ENCODE measurements at places on chromosomes 16 and 17.

DNA sequence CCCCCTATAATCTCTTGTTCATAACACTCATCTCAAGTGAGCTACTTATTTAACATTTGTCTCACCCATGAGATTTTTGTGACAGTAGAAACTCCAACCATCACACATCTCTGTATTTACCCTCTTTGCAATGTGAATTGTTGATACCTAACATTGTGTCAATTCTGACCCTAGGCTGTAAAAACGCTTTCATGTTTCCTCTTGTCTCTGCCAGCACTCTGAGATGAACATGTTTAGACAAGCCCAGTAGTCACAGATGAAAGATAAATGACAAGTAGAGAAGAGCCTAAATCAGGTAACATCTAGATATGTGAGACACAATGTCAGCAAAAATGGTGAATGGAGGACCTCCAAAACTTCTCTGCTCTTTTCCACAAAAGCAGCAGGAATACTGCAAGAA, 1254.5 kb upstream of the GOT2 start:
- DNase-seq, result no peak

GRCh38 chr16:49498264-49498663, 124.7 kb downstream of the C16orf78 start:
- DNase-seq, result peak; percentile 68

DNA sequence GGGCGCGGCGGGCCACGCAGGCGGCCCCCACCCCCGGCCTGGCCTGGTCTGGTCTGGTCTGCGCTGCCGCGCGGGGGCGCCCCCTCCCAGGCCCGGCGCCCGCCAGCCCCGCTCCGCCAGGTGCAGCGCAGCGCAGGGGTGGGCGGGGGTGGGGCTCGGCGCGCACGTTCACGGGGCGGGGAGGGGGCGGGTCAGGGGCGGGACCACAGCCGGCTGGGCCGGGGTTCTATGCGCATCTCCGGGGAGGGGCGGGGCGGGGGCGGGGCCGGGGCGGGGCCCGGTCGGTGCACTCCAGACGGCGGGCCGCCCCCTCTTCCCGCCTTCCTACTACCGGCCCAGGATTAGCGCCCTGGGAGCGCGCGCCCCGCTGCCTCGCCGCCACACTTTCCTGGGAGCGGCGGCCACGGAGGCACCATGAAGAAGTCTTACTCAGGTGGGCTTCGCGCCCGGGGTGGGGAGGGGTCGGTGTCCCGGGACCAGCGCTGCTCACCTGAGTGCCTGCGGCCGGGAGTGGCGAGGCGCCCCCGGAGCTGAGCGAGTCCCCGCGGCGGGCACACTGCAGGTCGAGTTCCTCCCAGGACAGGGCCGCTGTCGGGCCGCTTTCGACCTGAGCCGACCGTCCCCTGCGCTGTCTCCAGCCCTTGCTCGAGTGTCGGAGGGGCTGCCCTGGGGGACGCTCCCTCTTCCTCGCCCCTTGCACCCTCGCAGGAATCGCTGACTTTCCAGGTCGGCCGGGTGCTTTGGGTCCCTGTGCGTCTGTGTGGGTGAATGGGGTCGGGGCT, 140.5 kb downstream of the SEC14L1 start:
- DNase-seq, result peak; percentile 16

DNA sequence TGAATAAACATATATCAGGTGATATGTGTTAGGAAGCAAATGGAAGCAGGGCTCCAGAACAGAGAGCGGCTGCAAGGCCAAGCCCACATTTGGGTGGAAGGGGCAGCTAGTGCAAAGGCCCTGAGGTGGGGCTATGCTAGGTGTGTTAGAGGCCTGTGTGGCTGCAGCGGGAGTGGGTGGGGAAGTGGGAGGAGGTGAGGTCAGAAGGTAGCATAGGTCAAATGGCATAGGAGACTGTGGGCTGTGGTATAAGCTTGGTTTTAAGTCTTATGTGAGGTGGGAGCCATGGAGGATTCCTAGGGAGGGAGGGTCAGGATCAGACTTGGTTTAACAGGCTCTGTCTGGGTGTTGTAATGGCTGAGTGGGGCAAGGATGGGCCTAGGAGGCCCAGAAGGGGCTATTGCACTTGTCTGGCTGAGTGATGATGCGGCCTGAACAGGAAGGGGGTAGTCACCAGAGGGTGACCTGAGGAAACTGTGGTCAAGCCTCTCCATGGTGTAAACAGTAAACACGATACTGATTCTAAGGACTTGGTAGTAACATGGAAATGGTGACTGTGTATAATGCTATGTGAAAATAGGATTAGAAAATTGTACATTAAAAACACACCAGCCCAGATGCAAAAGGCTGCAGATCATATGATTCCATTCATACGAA, 31.1 kb downstream of the RAI1 start:
- DNase-seq, result no peak

DNA sequence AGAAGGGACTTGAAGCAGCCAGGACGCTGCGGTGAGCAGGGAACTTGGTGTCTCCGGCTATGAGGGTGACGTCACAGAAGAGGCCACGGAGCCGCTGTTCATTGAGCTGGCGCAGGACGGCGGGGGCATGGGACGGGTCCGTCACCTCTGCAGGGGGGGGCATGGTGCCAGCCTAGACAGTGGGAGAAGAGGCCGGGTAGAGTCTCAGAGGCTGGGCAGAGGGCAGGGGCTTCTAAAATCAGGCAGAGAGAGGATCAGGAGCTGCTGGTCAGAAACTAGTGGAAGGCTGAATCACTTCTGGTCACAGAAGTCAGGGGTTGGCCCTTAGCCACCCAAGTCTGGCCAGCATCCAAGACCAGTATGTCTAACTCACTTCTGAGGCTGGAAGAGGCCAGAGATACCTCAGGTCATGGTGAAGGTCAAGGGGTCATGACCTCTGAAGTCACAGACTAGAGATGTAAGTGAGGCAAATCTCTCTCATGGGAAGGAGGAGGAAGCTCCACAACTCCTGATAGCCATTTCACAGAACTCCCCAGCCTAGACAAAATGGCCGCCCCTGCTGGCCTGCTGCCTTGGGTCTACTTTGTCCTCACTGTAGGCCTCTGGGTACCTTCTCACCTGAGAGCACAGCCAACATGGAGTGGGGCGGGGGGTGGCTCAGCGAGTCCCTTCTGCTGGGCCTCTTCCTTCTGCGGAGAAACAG, 12.6 kb downstream of the ZBTB4 start:
- no peak for DNase-seq

DNA sequence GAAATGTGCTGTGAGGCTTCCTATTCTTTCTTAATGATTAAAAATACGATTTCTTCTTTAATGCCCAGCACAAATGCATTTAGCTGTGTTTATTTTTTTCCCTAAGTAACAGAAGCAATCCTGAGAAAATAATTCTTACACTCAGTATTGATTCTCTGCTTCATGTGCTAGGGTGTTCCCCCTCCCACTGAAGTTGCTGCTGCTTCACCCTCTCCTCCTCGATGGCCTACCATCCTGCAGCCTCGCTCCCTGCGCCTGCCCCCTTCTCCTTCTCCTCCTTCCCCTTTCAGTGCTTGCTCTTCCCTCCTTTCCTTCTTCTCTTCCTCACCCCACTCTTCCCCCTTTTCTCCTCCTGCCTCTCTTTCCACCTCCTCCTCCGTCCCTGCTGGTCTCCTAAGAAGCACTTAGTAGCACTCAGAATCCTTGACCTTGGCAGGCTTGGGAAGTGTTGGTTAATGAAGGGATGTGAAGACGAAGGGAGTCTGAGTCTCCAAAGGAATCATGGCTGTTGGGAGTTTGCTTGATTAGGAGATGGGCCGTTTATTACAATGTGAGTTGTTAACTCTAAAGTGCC, 119.7 kb downstream of the RPTOR start:
- DNase-seq, result no peak

DNA sequence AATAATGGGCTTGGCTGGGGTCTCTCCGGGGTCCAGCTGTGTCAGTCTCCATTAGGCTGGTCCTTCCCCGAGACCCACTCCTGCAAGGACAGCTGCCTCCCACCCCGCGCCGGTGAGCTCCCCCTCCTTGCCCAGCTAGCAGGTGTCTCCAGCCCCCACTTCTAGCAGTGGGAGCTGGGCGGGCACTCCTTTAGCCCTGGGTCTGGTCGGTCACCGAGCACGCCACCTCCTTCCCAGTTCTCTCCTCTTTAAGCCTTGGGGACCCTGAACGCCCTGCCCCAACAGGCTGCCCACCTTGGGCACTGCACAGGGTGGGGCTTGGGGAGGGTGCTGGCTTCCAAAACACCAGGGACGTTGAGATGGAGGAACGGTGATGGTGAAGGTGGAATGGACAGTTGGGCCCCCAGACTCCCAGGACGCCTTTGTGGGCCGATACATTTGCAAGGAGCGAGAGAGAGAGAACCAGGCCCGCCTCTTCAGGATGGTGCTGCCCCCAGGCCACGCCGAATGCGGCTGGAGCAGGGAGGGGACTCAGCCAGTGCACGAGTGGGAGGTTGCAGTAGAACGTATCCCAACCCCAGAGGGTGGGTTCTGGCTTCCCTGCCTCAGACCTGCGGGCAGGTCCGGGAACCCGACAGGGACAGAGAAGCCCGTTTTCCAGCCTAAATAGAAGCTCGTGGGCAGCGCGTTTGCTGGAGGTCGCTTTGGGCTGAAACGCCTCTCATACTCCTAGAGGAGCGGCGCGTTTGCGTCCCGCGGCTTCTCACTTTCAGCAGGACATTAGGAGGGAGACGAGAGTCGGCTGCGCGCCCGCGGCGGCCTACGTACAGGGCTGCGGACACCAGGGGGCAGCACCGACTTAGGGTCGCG, 10.7 kb downstream of the TBX2 start:
- DNase-seq, result no peak

DNA sequence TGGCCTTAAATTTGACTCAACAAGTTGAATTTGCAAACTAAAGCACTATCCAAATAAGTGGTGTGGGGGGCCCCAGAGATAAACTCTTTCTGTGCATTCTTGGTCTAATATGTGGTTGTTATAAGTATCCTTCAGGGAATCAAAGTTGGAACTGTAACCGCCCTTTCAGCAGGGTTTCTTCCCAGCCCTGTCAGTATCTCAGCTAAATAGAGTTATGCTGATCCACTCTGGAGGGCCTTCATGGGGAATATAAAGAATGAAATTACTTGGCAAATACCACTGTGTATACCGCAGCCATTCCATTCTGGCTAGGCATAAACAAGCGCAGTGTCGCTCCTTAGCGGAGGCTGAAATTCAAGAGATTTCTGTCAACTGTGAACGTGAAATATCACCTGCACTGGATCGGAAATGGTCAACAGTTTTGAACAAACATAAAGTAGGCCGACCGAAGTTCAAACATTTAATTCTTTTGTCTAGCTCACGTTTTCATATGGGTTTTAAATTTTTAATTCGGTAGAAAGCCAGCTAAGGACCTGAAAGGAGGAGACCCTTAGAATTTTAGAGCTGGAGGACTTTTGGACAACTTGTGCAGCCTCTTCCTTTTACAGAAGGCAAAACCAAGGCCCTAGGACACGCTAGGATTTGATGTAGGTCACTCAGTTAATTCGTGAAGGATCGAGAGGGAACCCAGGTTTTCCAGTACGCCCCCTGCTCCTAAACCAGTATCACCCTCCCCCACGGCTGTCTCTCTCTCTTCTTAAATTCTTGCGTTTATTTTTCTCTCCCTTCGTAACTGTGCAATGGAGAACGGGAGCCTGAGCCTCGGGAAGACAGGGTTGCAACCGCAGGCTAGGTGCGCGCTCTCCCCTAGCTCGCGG, 74.7 kb downstream of the CHD9 start:
- no peak for DNase-seq

GRCh38 chr17:82957961-82958561, 118.2 kb upstream of the ZNF750 start:
- no peak for DNase-seq

DNA sequence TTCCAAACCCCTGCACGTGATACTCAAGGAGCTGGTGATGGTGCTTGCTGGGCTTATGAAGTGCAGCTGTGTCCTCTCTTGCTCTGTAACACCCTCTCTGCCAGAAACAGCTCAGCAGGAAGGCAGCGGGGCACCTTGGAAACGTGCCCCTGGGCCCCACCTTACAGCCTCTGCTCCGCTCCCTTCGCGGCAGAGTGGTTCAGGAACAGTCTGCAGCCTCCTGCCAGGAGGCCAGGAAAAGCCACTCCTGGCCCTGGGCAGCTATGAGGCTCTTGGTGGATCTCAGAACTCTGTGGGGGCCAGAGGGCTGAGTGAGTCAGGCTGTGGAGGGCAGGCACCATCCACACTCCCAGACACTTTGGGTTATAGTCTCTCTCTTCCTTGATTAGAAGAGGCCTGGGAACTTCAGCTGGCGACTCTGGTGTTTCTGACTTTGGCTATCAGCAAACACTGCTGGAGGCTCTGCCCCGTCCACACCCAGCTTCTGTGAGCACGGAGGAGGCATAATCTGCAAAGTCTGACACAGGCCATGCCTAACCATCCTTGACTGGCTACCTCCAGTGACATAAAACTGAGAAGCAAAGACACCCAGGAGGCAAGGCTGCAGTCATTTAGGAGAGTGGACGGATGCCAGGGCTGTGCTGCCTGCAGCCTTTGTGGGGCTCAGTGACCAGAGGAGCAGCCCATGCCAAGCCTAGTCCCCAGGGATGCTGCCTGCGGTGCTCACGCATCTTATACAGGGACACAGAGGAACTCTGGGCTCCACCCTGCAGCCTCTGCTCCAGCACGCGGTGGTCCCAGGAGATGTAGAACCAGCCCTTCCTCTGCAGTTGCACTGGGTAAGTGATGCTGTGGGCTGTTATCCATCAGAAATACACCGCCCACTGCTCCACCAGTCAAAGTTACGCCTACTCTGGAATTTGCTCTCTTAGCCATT, 65.3 kb downstream of the METRNL start:
- no peak for DNase-seq

DNA sequence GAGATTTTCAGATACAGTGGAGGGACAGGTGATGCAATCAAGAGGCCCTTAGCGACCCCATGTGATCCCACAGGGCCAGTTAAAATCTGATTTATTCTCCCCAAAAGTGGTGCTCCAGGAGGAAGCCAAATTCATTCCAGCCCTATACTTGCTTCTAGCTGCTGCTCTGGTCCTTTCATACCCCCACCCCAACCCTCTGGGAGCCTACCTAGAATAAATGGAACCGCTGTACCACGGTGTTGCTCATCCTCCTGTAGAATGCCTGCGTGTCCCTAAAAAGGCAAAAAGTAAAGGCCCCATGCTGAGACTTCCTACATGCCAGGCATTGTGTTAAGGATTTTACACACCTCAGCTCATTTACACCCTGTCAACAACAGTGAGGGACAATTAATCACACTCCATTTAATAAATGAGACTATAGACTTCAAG, 2.0 kb upstream of the RASL10B start:
- DNase-seq, result no peak

DNA sequence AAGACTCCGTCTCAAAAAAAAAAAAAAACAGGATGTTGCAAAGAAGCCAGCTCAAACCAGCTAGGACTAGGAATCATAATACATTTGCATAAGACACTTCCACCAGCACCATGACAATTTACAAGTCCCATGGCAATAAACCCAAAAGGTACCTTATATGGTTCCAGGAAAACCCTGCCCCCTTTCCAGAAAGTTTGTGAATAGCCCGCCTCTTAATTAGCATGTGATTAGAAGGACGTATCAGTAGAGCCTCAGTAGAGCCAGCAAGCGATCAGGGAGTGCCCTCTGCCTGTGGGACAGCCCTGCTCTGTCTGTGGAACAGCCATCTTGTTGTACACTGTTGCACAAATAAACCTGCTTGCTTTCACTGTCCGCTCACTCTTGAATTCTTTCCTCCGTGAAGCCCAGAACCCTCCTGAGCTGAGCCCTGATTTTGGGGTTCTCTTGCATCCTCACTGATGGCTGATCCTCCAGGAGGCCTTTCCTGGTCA, 14.0 kb downstream of the NUPR1 start:
- no peak for DNase-seq

- DNase-seq, result no peak
Measured at GRCh38 chr17:35843698-35844097, 25.0 kb downstream of the HEATR9 start.

GRCh38 chr17:41977991-41978390, 11.4 kb downstream of the CNP start:
- DNase-seq, result no peak

- no peak for DNase-seq
Measured at GRCh38 chr16:81816793-81817210, 37.7 kb downstream of the PLCG2 start.

GRCh38 chr16:46800494-46800893, 30.5 kb downstream of the C16orf87 start:
- DNase-seq, result no peak
